ENCODE measurements at places on chromosomes 11 and 22.

GRCh38 chr22:32949391-32950173 is 108.6 kb downstream of the SYN3 start:
- DNase-seq = no peak

DNA sequence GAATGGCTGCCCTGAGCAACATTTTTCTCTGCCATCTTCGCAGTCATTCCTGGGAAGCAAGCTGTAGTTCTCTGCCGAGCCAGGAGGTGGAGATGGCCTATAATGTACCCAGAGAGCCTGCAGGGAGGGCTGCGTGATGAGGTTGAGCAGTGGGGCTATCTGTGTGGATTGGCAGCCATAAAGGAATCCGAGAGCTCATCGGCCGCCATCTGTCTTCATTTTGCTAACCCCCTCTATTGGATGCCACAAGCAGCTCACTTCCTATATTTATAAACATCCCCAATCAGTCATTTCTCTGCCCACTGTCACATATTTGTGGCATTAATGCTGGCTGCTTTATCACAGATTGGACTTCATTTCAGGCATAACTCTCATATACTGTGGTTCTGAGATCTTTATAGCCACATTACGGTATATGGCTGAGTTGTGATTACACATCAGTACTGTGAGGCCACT is 209.5 kb downstream of the NTM start:
- no peak for DNase-seq

DNA sequence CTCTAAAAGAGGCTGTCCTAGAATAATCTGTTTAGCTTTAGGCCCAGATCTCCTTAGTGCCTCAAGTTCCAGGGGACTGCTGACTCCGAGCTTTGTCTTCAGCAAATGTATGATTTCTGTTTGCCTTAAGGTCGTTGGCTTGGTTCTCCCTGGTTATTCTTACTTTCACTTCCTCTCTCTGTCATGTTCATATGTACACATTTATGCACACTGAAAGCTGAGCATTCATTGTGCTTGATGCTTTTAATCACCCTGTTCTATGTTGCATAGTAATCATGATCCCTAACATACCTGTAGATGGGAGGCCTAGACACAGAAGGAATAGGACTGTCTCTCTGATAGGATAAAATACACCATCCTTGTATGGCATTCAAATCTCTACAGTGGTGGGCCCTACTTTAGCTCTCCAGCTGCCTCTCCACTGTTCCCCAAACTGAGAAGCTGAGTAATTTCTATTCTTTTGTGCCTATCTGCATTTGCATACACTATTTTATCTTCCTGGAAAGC is 7.2 kb downstream of the PPFIBP2 start:
- DNase-seq = no peak

DNA sequence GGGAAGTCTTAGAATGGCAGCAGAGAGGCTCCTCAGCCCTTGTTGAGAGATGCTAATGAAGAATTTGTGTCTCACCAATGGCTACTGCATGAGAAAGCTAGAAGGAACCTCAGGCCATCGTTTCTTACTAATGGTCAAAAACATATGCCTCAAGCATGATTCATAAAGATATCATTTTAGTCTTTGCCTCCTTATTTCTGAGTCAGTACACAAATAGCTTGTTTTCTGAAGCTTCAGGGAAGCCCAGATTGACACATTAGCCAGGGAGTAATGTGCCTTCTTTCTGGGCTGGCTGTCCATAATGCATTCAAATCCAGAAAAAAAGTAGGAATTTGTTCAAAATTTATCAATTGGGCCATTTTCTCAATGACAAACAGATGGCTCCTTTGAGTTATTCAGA is 169.4 kb upstream of the ZBED5 start:
- DNase-seq = no peak

- no peak for DNase-seq
Observed at GRCh38 chr11:73652856-73653559, 6.6 kb downstream of the PLEKHB1 start.

DNA sequence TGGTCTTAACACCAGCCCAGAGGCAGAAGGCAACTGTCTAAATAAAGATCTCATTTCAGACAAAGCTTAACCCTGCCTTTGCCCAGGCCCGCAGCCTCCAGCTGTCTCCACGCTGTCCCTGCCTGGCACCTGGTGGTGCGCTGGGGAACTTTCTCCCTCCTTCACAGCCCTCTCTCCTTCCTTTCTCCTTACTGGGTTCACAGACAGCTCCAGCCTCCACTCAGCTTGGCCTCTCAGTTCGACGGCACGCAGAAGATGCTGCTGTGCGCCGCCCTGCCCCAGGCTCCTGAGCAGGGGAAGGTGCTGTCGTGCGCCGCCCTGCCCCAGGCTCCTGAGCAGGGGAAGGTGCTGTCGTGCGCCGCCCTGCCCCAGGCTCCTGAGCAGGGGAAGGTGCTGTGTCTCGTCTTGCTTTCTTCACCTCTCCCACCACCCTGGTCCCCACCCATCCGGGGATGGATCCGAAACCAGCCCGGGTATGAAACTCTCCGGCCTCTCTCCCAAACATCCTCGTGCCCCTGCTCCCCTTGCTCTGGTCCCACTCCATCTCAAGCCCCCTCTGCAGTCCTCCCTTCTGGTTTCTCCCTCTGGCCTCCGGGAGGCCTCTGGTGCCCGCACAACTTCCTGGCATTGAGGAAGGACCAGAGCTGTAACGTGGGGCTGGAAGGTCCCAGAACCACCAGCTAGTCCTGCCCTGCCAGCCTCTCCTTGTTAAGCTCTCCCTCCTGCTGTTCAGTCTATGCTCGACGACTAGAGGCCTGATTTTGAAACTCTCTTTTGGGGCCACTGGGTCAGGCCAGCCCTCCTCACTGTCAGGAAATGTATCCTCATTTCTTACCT is 22.9 kb upstream of the JAM3 start:
- peak; percentile 63 for DNase-seq

DNA sequence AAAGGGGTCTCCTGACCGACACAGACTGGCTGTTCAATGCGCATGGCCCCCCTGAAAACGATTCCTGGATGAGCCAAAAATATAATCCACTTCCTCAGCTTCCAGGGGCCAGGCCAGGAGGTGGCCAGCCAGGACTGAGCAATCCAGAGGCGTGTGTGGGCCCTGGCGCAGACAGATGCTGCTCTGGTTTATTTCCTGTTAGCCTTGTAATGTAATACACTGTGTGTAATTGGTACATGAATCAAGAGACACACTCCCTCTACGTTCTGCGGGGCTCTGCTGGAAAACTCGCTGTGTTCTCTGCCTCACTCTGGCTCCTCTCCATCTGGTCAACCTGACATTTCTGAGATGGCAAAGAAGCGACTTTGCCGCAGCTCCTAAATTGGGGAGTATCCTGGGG is 26.3 kb upstream of the ISX start:
- DNase-seq = no peak

- DNase-seq = no peak
Observed at GRCh38 chr11:44775985-44776446, 49.3 kb downstream of the TSPAN18 start.

GRCh38 chr11:131065435-131066413 is 149.4 kb upstream of the SNX19 start:
- DNase-seq = no peak

DNA sequence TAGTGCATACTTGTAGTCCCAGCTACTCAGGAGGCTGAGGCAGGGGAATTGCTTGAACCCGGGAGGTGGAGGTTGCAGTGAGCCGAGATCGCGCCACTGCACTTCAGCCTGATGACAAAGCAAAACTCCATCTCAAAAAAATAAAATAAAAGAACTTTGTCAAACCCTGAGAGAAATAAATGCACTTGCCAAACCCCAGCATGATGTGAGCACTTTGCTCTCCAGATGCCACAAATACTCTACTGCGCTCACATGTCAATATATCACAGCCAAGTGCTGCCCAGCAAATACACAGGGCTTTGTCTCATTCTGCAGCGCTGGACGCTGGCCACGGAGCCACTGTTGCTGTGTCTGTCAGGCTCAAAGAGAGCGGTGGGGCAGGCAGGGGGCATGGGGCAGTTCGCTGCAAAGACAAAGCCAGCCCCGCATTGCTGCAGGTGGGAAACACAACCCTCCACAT is 45.1 kb downstream of the AHNAK start:
- no peak for DNase-seq

DNA sequence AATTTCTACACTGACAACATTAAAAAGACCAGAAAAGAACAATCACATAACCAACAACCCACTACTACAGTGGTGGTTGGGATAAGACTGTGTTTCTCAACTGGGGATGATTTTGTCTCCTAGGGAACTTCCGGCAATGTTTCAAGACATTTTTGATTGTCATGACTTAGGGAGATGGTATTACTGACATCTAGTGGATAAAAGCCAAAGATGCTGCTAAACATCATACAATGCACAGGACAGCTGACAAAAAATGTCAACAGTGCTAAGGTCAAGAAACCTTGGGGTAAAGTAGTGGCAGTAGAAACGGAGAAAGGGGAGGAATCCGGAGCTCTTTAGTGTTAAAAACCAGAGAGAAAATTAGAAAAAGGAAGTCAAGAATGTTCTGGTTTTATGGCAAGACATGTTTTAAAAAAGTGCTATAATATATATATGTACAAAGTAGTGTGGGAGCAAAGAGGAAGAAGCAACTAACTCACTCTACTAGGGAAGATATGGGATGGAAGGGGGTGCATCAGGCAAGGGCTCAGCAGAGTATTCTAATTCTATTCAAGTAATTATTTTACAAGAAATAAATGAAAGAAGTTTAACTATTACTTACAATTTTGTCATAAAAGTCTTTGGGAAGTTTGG is 37.2 kb downstream of the CKAP5 start:
- no peak for DNase-seq

DNA sequence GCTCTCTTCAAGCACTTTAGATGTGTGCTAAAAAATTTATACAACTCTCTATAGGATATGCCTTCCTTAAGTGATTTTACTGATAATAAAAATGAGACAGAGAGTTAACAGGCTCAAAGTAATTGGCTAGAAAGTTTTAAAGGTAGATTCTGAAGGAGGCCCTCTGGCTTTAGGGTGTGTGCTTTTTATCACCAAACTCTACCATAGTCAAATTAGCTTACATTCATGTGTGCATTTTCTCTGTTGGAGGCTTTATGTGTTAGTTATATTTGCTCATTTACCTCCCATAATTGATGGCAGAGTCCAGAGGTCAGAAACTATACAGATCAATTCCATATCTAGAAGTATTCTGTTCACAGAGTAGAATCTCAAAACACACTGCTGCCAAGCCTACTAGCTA is 317.5 kb downstream of the JRKL start:
- DNase-seq = no peak

DNA sequence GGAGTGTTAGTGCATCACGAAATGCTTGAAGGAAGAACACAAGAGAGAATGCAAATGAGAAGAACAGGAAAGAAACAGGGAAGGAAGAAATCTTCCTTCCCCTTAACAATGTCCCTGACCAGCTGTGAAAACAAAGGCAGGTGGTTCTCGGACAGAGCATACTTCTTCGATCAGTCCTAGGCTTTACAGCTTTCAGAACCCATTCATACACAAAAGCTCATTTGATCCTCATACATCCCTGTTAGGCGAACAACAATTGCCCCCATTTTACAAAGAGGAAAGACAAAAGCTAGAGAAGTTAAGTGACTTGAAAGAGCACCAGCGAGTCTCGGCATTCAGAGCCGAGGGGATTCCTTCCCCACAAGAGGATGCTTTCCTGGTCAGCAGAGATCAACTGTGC is 57.2 kb upstream of the LRRC55 start:
- no peak for DNase-seq

GRCh38 chr11:72493426-72494108 is 59.2 kb upstream of the CLPB start:
- DNase-seq = no peak

GRCh38 chr11:6719576-6719975 is 36.4 kb upstream of the MRPL17 start:
- DNase-seq = no peak

DNA sequence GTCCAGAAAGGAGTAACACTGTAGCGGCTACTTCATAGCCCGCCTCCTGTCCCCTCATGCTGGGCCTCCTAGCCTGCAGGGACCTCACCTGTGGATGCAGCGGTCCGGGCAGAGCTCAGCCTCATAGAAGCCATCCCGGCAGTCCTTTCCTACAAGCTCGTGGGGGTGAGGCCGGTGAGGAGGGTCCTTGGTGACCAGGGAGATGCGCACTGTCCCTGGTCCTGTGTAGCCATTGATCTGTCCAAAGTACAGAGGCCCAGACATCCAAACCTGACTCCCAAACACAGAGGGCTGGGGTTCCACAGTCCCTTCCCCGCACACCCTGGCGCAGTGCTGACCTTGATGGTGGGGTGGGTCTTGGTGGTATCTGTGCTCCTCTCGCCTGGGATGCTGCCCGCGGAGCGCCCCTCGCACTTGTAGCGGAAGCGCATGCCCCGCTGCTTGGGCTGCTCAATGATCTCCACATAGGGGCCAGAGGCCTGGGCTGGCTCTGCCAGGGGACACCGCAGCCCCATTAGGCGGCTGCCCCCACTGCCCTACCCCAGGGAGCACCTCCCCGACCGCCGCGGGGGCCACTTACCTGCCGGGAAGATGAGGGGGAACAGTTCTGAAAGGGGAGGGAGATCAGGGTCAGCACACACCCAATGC is 993 bp downstream of the RELA start:
- no peak for DNase-seq

GRCh38 chr11:122749005-122749687 is 89.2 kb upstream of the CRTAM start:
- no peak for DNase-seq

DNA sequence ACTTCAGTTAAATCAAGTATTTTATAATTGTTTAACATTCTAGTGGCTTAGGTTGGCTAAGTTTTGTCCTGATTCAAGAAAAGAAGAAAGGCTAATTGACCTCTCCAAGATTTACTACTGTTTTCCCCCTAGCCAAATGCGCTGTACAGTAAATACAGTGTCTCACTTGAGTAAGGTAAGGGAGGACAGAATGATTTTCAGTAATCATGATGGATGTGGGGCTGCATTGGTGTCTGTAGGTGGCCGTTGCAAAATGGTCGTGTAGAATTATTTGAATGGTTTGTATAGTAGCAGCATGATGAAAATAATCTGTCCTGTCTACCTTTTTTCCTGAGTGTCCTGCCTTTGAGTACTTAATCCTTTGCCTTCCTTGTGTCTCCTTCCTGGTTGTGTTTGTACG is 4.6 kb downstream of the CECR2 start:
- DNase-seq = no peak

- no peak for DNase-seq
Observed at GRCh38 chr22:37331034-37331428, 48.7 kb downstream of the CYTH4 start.

DNA sequence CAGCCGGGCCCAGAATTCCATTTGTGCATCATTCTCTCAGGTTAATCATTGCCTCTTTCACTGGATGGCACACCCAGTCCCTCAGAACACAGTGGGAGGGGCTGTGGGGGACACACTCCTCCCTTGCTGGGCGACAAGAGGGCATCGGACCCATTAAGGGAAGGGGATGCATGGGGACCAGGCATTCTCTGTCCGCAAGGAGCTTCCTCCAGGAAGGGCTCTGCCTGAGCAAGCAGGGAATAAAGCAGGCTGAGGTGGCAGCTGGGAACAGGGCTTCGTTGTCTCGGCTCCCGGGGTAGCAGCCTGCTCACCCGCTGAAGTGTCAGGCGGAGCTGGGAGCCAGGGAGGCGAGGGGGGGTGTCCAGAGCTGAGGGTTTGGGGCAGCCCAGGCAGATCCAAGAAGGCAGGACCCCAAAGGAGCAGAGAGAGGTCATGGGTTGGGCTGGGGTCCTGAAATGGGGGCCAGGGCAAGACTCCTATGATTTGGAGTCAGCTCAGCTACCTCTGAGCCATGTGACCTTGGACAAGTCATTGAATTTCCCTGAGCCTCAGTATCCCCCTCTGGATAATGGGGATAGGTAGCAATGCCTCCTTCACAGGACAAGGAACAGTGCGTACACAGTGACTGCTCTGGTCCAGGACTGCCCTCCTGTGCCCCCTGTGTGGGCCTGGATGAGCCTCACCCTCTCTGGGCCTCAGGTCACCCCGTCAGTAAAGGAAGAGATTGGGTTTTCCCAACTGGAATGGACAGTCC is 1.4 kb downstream of the GAL3ST1 start:
- no peak for DNase-seq
